ENCODE measurements at places on chromosomes 1 and 21. TPM values are rescaled to one million over a fixed set of nuclear protein-coding genes. Genes with fewer than 3 reads are reported as not detected.

SLC41A1 gene
- 9.4 TPM for total RNA-seq

UQCRH gene
- 191 TPM for total RNA-seq

IGSF9 gene
- not detected for total RNA-seq

C1orf87 gene
- not detected for total RNA-seq

LCE2A gene
- not detected for total RNA-seq

DMBX1 gene
- total RNA-seq: not detected

ARTN gene
- total RNA-seq: not detected

AVPR1B gene
- total RNA-seq: not detected

PIAS3 gene
- total RNA-seq: 9.8 TPM

CCT8 gene
- 316 TPM for total RNA-seq

ZNF593OS gene
- not detected for total RNA-seq

ECE1 gene
- total RNA-seq: 371 TPM

LIN28A gene
- not detected for total RNA-seq

DNAH14 gene
- total RNA-seq: 1.9 TPM

AADACL4 gene
- not detected for total RNA-seq

OR14K1 gene
- total RNA-seq: not detected

LCE2B gene
- not detected for total RNA-seq

TAS1R1 gene
- total RNA-seq: 0.07 TPM

C4BPB gene
- total RNA-seq: not detected

DNA sequence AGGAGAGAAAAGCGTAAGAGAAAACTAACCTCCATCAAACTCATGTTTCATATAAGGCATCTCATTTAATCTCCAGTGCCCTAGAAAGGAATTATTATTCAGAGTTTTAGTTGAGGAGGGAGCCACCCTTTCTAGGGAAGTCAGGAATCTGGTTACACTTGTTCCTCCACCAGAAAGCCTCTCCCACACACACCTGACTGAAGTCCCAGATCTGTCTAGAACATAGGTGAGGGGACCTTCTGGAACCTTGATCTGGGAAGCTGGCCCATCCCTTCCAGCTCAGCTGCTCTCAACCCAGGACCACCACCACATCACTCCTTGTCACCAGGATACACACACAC lies 1.9 kb upstream of the DENND2D start:
- no peak for DNase-seq

GRCh38 chr1:231418741-231419107 lies 3.4 kb downstream of the EGLN1 start:
- no peak for DNase-seq

DNA sequence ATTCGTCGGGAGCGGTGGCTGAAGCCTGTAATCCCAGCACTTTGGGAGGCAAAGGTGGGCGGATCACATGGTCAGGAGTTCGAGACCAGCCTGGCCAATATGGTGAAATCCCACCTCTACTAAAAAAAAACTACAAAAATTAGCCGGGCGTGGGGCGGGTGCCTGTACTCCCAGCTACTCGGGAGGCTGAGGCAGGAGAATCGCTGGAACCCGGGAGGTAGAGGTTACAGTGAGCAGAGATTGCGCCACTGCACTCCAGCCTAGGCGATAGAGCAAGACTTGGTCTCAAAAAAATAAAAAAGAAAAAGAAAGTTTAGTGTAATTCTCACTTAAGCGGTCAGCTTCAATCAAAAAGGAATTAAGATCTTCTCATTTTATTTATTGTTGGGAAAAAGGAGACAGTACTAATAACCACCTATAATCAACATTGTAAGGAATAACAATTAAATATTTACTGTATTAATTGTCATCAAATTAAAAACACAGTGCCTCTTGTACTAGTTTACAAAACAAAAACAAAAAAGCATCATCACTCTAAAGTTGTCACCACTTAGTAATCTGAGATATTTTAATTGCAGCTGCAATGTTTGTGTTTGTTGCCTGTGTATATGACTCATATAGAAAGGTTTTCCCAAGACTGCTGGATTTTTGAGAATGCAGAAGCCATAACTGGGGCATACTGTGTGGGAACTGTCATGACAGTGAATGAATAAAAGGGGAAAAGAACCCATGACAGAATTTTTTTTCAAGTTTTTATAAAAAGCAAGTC lies 3.7 kb downstream of the FBXO42 start:
- DNase-seq: no peak

DNA sequence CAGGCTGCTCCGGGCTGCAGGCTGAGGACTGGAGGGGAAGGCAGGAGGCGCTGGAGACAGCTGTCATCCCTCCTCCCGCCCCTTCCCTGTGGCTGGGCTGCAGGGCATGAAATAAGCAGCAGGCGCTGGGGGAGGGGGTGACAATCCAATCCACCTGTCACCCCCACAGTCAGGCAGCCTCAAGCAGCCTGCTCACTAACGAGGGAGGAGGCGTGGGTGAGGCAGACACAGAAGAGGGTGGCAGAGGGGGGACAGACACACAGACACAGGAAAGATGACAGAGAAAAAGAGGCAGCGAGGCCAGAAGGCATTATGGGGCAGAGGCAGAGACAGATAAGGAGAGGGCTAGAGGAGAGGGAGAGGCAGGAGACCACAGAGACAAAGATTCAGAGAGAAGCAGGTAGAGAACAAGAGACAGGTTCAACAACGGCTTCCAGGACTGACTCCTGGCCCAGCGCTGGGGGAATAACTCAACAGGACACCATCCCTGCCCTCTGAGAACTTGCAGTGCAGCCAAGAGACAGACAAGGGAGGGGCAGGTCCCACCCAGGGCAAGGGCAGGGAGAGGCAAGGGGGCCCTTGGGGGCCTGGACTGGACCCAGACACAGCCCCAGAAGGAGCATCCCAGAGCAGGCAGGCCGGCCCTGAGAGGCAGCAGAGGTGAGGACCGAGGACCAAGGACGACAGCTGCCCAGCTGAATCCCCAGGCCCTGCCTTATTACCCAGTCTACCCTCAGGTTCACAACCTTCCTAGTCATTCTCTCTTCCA lies 11.2 kb downstream of the MEF2D start:
- DNase-seq: no peak

- DNase-seq: no peak
These were observed 165.1 kb downstream of the SLC45A1 start for GRCh38 chr1:8482979-8483381.

- DNase-seq: peak; percentile 22
These were observed 2.8 kb downstream of the HES3 start for GRCh38 chr1:6246497-6247467.

- DNase-seq: no peak
These were observed 32.3 kb upstream of the ID3 start for GRCh38 chr1:23591460-23592208.

GRCh38 chr1:19059773-19060172 lies 103.3 kb upstream of the IFFO2 start:
- no peak for DNase-seq

DNA sequence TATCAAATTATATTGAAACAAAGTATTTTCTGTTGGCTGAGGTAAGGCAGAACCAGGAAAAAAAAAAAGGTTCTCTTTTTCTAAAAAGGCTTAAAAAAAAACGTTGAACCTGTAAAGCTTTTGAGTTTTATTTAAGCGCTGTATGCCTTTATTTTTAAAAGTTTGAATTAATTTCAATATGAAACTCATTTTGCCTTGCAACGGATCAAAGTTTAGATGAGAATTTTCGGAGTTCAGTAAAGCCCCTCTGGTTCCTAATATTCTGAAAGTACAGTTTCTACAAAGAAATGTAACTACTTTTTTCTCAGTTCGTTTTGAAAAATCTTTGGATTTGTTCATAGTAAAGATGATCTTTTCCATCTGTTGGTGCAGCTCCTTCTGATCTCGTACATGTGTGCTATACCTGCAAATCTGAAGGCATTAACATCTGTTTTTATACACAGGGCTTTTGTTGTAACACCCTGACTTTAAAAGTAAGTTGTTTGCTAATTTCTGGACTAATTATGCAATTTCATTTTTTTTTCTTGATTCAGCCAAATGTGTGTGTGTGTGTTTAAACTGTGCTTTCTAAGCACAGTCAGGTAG lies 1.7 kb downstream of the ZBTB18 start:
- no peak for DNase-seq

- DNase-seq: no peak
These were observed 705.4 kb upstream of the PTBP2 start for GRCh38 chr1:96016219-96016618.

DNA sequence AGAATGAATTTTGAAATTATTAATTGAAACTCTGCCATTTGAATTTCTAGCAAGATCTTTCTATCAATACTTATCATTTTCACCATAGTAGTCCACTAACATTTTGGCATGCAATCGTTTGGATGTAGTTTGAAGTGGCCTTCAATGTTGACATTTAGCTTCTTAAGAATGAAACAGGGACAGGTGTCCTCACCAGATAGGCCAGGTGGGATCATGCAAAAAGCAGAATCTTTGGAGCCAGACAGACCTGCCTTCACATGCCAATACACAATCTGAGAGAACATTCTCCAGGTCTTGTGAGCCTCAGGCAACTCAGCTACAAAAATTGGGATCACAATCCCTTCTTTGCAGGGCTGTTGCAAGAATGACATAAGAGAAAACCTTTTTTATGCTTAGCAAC lies 18.3 kb upstream of the HSPA13 start:
- DNase-seq: no peak

DNA sequence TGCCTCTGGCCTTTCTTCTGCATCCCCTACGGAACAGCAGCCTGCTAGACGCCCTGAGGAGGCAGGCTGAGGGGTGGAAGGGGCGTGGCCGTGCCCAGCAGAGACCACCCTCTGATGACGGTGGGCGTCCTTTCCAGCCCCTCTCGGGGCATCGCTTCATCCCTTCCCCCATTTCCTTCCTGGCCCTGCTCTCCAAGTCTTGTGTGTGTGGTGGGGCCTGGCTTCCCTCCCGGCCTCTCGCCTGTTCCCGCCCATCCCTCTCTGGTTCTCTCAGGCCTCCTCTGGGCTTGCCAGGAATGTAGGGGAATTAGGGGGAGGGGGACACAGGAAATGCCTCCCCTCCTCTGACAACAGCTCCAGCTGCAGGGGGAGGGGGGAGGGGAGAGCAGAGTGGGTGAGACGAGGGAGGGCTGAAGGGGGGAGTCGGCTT lies 51.1 kb downstream of the SKI start:
- DNase-seq: peak; percentile 92

DNA sequence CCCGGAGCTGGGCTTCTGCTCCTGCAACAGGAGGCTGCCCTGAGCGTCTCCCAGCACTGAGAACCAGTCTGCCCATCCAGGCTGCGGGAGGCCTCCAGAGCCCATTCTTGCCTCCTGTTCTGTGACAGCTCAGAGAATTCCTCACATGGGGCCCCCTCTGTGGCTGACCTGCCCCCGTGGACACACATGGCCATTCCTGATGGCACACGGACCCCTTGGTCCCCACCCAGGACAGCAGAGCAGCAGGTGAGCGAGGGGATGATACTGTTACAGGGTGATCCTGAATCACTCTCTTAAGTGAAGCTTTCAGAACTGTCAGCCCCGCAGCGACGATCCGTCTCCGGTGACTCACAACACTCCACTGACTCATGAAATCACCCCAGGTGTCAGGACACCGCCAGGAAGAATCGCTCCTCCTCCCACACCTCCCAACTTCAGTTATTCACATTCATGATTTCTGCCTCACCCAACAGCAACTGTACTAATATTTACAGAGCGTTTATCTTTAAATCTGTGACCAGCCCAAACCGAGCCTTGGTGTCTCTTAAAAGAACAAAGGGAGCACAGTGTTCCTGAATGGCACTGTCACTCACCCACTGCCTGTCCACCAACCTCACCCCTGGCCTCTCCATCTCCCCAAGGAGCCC lies 22.5 kb downstream of the CHD5 start:
- no peak for DNase-seq

DNA sequence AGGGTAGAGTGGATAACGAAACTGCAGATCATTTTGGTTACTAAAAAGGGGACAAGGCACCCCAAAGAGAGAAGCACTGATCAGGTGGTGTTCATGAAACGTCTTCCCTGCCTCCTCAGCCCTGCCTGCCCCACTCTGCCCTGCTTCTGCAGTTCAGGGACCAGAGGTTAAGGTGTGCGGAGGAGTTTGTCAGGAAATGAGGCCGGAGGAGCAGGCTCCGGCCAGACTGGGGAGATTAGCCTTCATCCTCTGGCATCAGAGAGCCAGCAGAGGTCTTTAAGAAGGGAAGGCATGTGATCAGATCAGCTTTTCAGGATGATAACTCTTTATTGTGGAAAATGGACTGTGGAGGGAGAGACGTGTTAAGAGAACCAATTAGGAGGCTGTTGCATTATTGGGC lies 291.9 kb upstream of the NR5A2 start:
- DNase-seq: no peak

GRCh38 chr1:110634455-110635311 lies 28.5 kb upstream of the KCNA2 start:
- peak; percentile 8 for DNase-seq

GRCh38 chr1:38037221-38037939 lies 9.2 kb downstream of the POU3F1 start:
- DNase-seq: no peak

GRCh38 chr1:61116421-61116820 lies 34.1 kb downstream of the NFIA start:
- DNase-seq: no peak

DNA sequence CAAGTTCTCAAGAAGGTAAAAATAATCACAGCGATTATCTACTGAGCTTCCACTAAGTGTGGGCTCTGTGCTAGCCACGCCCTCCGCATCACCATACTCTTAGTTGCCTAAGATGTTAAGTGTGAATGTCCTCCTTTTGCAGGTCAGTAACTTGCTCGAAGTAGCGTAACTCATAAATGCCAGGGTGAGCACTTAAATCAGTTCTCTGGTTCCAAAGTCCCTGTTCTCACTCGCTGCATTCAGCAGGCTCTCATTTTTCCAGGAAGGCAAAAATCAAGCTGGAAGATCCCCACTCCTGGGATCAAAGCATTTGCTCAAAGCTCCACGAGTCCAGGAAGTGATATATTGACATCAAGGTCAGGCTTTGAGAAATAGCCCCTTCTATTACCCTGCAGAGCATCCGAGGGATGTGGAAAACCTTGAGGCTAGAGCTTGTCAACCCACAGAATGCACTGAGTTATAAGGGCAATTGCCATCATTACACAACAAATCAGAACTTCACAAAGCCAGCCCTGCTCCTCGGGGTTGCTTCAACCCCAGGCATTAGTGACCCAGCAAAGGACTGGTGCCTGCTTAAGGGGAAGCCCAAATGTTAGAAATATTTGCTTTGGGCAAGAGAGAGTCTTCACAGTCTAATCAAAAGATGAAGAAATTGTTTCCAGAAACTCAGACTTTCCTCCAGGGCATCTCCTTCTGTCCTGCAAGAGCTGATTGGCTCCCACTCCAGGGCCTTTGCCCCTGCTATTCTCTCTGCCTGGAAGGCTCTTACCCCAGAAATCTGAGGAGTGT lies 19.5 kb downstream of the SLC30A1 start:
- DNase-seq: no peak

DNA sequence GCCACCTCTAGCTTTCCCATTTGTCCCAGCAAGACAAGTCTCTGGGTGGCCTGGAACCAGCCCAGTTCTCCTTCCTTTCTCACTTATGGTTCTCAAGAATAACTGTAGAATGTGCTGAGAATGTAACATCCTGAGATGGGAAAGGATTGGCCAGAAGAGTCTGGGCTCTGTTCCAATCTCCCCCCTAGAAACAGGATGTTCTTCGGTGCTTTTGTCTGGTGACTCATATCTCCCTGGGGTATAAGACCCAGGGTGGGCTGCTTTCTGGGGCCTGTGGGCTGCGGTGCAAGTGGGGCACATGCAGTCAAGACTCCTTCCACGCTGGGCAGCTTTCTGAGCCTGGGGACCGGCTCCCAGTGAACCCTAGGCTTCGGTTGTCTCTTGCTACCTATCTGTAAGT lies 251.2 kb upstream of the POU3F1 start:
- DNase-seq: no peak

GRCh38 chr1:78370356-78370755 lies 120.4 kb upstream of the PTGFR start:
- DNase-seq: peak; percentile 13
